ENCODE measurements at places on chromosomes 5 and 9.
A peak's percentile ranks its signal among the peaks of the same experiment; 100 is the strongest.

GRCh38 chr9:125536776-125537175 lies 170.2 kb downstream of the MAPKAP1 start:
- DNase-seq, result no peak

- no peak for DNase-seq
These were observed 106.3 kb downstream of the ROR2 start for GRCh38 chr9:91843623-91844148.

- no peak for DNase-seq
These were observed 77.8 kb upstream of the PRRC1 start for GRCh38 chr5:127439644-127440043.

GRCh38 chr9:95764533-95765319 lies 110.8 kb upstream of the ERCC6L2 start:
- no peak for DNase-seq

DNA sequence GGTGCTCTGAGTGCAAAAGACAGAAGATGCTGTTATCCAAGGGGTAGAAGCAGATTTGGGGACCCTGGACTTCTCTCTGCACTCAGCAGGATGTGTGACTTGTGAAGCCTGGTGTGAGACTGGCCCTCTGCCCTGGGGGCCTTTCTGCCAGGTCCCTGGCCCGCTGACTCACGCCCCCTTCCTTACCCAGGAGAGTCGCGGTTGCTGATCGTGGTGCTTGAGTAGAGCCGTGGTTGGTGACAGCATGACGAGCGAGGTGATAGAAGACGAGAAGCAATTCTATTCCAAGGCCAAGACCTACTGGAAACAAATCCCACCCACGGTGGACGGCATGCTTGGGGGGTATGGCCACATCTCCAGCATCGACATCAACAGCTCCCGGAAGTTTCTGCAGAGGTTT lies 6.5 kb downstream of the NTMT1 start:
- DNase-seq, result no peak

GRCh38 chr5:140166911-140167310 lies 8.1 kb upstream of the CYSTM1 start:
- no peak for DNase-seq

GRCh38 chr9:112104401-112104800 lies 70.7 kb downstream of the SUSD1 start:
- DNase-seq, result no peak

DNA sequence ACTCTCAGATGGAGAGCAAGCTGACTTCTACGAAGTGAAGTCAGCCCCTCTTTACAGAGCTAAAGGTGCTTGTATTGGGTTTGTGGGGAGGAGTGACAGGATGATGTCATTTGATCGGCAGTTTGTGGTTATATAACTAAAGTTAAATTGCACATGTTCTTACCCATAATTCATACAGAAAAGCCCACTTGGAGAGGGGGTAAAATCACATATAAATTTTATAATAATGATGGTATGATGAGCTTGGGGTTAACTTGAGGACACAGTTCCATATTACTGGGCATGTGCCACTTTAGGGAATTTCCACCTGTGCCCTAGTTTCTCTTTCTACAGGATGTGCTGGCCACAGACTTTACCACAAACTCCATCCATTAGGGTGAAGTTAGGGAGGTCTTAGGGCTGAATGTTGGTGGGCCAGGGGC lies 1178.6 kb upstream of the CDH9 start:
- DNase-seq, result no peak

- no peak for DNase-seq
These were observed 66.7 kb downstream of the SMIM23 start for GRCh38 chr5:171852255-171852681.

GRCh38 chr9:1077616-1078015 lies 27.5 kb downstream of the DMRT2 start:
- no peak for DNase-seq

- no peak for DNase-seq
These were observed 252.9 kb downstream of the PJA2 start for GRCh38 chr5:109156885-109157284.

DNA sequence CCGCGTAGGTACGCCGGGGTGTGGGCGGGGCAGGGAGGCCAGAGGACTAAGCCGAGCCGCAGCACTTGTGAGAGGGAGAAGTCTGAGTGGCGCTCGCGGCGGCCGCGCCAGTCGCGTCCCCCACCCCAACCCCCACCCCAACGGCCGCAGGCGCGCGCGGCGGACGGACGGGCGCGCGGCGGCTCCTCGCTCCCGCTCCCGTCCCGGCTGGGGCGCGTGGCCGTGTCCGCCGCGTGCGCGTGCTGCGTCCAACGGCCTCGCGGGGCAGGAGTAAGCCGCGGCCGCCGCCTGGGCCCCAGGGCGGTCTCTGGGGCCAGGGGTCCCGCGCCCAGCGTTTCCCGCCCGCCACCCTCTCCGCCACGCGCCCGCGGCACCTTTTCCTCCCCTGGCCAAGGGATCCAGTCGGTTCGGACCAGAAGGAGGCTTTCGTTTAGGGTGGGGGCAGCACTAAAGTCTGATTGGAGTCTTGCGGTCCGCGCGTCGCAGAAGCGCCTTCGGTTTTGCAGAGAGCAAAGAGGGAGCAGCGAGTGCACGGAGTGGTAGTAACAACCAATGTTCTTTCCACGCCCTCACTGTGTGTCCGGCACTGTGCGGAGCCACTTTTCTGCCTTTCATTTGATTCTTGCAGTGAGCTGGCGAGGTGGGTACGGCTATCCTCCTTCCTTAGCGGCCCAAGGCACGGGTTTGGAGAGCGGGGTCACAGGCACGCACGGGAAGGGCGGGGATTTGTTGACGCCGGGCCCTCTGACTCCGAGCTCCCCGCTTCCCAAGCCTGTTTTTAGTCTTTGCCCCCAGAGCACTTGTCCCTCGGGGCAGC lies 483 bp downstream of the G3BP1 start:
- DNase-seq, result peak; percentile 12

DNA sequence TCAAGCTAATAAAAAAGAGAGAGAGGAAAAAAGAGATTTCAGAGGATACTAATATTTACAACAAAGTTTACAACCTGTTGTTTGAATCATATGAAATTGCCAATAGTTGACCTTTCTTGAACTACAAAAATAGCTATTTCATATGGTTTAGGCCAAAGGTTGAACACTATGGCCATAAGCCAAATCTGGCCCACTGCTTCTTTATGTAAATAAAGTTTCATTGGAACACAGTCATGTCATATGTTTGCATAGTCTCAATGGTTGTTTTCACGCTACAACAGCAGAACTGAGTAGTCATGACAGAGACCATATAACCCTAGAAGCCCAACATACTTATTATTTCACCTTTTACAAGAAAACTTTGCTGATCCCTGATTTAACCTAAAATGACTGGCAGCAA lies 20.9 kb downstream of the SEMA5A start:
- no peak for DNase-seq

DNA sequence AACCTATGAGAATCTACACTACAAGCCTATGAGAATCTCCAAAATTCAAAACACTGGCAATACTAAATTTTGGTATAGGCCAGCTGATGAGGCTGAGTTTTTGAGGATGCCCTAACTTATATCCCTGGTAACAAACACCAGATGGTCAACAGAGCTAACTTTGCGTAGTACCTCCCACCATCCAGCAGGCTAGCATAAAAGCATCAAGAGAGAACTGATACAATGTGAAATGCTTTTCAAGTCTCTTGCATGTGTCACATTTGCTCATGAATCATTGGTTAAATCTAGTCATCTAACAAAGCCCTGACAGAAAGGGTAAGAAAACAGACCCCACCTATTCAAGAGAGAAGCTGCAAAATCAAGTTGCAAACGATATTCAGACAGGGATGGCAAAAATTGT lies 1609.7 kb upstream of the CDH9 start:
- no peak for DNase-seq

- no peak for DNase-seq
These were observed 950 bp upstream of the FNBP1 start for GRCh38 chr9:130043654-130044623.

DNA sequence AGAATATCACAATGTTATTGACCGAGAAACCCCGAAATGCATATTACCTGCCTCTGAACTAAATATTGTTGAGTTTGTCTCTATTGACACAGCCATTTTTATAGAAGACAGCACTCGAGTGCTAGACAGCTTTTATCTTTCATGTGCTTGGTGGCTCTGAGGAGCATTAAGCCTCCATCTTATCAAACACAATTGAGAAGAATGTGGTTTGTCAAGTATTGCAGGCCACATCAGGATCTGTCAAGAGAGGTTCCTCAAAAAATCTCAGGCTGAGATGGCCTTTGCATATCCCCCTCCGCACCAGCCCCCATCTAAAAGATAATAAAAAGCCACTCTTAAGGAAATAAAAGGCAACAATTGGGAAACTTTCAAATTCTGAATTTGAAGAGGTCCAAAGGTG lies 284.8 kb downstream of the DENND1A start:
- no peak for DNase-seq

DNA sequence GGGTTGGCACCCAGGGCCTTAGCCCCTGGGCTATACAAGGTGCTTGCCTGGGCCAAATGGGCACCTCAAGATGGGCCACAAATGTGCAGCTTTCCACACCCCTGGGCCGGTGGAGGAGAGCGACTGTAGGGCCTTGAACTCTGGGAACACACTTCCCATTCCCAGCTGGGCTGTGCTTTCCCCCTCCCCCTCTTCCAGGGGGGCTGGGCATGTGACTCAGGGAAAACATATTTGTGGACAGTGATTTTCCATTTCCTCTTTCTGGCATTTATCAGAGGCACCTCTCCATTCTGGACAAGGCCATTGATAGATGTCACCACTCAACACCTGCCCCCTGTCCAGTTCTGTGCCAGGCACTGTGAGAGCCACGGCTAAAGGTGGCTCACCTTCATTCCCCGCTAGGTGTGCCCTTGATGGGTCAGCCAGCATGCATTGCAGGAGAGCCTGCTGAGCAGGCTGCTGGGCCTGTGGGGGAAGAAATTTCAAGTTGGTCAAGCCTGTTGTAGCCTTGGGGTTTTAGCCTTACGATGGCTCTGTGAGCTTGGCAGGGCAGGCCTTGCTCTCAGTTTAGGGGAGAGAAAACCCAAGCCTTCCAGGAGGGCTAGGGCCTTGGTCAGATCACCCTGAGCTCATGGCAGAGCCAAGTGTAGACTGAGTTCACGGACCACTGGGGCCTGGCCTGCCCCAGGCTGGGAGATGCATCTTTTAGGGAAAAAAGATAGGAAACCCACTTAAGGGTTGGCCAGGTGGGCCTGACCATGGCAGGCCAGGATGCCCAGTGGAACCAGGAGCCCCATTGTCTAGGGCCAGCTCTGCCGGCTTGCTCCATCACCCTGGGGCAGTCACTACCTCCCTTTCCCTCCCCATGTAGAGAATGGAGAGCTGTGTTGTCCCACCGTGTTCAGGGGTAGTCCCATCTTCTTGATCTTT lies 113.9 kb downstream of the DAB2IP start:
- DNase-seq, result no peak

GRCh38 chr9:126956917-126957686 lies 42.5 kb downstream of the RALGPS1 start:
- DNase-seq, result no peak
